NCI-H524 treated with DMSO at 0.1 percent for 48 hours (cell line): ENCODE measurements at places on chromosomes 4 and X.

- DNase-seq, result no peak
Observed at GRCh38 chr4:88106205-88106604, 52.2 kb downstream of the ABCG2 start.

DNA sequence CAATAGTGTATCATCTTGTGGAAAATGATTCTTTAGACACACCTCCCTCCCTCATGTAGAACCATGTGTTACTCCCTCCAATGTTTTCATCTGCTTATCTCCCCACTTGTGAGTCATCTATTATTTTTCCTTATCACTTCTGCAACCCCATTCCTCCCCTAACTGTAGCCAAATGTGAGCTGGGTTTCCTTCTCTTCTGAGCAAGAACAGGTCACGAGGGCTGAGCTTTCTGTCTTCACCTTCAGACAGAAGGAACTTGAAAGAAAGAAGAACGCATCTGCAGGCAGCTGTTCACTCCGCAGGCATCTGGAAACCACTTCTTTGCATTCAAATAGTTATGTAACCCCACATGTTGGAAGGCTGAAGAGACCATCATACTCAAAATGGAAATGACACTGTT lies 1.8 kb downstream of the PPP1R2C start:
- no peak for DNase-seq

GRCh38 chr4:80295826-80296225 lies 29.4 kb downstream of the FGF5 start:
- no peak for DNase-seq

- no peak for DNase-seq
Observed at GRCh38 chr4:174746710-174747109, 82.3 kb downstream of the GLRA3 start.

- no peak for DNase-seq
Observed at GRCh38 chr4:16897991-16898827, at the start of gene LDB2. LDB2 (minus strand) TSS chr4:16898645.

DNA sequence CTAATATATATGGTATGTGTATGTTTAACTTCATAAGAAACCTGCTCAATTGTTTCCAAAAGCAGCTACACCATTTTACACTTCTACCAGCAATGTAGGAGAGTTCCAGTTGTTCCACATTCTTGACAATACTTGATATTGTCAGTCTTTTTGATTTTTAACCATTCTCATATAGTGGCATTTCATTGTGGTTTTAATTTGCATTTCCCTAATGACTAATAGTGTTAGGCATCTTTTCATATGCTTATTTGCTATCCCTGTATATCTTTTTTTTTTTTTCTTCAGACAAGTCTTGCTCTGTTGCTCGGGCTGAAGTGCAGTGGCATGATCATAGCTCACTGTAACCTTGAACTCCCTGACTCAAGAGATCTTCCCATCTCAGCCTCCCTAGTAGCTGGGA lies 58.2 kb upstream of the TRIM2 start:
- DNase-seq, result no peak

- DNase-seq, result no peak
Observed at GRCh38 chr4:47406408-47406807, 57.1 kb downstream of the COMMD8 start.

- DNase-seq, result no peak
Observed at GRCh38 chr4:159150821-159151390, 48.0 kb downstream of the RAPGEF2 start.

DNA sequence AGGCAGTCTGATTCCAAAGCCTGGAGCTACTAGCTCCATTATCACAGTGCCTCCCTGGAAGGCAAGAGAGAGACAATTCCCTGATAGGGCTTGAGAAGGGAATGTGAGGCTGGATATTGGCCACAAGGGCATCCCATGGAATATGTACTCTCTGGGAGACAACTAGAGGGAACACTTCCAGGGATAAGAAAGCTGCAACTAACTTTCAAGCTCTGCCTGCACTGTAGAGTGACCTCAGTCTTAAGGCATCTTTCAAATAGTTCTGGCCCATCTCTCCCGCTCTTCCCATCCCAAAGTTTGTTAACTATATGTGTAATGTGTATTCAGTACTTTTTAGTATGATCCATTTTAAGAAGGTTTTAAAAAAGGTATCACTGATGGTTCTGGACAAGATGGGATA lies 13.1 kb upstream of the RNF212 start:
- DNase-seq, result no peak

DNA sequence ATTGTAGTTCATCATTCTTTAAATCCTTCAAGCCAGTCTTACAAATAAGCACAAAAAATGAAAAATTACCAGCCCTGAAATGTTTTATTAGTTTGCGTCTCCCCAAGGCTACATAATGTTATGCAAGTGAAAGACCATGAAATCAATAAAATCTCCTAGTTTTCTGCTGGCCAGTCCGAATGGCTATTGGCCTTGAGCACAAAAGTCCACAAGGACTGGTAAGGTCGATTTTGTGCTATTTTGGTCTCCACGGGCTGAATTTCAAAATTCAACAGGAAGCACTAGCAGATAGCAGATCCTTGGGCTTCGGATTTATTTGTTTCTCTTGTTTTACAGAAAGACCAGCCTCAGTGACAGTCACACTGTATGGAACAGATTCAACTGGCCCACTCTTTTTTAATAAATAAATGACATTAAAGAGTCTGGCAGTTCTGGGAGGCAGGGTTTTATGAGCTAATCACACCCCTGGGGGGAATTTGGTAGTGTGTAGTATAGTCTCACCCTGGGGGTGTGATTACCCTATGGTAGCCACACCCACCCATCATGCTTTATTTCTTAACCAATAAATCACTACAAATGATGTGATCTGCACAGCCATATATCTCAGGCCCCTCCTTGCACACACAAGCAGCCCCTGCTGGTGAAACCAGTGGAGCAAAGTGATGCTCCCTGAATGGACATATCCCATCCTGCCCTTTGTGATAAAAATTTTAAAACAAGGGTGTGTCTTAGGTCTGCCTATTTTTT lies 51.1 kb upstream of the TMEM33 start:
- no peak for DNase-seq

- no peak for DNase-seq
Observed at GRCh38 chr4:37742149-37742548, 56.0 kb upstream of the RELL1 start.

DNA sequence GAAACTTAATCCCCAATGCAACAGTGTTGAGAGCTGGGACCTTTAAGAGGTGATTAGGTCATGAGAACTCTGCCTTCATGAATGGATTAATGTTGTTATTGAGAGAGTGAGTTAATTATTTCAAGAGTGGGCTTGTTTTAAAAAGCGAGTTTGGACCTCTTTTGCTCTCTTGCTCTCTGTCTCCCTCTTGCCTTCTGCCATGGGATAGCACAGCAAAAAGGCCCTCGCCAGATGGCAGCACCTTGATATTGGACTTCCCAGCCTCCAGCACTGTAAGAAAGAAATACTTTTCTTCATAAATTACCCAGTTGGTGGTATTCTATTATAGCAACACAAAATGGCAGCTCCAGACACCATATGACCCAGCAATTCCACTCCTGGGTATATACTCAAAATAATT lies 7.0 kb upstream of the ATP6AP2 start:
- DNase-seq, result peak; percentile 77

GRCh38 chr4:73902817-73903547 lies 33.8 kb downstream of the CXCL1 start:
- no peak for DNase-seq

- DNase-seq, result no peak
Observed at GRCh38 chr4:82797040-82797404, 1.6 kb downstream of the SCD5 start.

DNA sequence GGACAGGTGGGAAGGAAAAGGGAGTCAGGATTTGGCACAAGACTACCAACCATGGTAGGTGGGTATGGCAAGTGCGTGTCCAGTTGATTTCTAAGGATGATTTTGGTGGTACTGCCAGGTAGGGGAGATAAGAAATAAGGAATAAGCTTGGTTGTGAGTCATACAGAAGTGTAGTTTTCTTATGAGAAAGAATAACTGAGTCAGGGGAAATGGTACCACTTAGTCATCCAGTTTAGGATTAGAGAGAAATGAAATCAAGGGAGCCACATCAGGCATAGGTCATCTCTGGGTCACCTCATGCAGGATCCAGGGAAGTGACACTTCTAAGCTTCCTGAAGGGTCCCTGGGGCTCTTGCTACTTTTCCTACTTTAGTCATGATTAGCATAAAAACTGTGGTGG lies 107.1 kb upstream of the C1GALT1C1 start:
- no peak for DNase-seq

- DNase-seq, result no peak
Observed at GRCh38 chr4:182655340-182655739, 261.8 kb downstream of the DCTD start.

DNA sequence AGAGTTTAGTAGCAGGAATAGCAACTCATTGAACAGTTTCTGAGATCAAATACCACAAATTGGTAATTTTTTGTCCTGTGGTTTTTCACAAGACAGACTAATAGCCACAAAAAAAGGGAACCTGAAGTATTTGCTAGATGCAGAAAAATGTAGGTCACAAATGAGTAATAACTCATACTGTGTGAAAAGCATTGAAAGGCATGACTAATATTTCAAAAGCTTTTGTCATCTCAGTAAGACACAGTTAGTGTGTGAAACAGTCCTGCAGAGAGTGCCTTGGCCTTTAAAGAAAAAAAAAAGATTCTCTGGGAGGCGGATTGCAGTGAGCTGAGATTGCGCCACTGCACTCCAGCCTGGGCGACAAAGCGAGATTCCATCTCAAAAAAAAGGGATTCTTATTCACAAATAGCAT lies 31.4 kb upstream of the SLC25A31 start:
- DNase-seq, result no peak

DNA sequence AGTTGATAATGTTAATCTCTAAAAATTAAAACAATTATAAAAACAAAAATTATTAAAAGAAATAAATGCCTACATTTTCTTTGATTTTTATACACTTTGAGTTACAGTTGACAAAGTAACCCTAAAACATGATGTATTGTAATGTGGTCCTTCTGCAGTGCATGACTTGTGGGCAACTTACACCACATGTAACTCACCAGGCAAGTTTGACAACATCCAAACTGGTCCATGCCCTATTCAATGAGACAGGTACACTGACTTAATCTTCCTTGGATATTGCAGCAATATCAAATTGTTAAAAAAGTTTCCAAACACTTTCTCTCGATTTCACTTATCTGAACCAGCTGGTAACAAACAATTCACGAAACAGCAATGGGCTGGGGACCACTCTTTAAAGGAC lies 81.5 kb downstream of the FTHL17 start:
- no peak for DNase-seq

GRCh38 chrX:20130357-20130756 lies 11.3 kb downstream of the EIF1AX start:
- no peak for DNase-seq

DNA sequence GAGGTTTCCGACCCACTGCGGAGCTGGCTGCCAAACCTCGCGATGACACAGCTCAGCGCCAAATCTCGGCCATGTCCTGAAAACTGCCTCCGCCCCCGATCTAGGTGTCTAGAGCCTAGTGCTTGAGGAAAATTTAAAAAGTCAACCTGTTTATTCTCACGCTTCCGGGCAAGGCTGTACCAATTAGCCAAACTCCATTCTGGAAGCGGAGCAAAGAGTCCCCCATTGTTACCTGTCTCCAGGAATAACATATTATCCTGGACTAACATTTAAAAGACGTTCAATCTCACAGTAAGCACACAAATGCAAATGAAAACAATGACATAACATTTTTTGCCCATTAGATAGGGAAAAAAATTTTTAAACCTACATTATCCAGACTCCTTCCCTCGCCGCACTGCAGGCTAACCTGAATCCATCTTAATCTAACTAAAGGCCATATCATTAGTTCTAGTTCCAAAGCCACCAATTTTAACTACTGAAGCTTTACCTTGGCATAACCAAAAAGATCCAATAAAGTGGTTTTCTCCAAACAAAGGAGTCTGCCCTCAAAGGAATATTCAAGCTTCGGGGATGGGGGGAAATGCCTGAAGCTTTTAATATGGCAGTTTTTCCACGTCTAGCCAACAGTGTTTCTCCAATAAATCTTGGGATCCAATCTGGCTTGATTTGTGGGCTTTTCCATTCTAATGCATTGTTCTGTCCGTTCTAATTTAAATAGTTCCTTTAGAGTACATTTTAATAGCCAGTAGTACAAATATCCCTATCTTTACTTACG lies 1.9 kb downstream of the HUWE1 start:
- no peak for DNase-seq

DNA sequence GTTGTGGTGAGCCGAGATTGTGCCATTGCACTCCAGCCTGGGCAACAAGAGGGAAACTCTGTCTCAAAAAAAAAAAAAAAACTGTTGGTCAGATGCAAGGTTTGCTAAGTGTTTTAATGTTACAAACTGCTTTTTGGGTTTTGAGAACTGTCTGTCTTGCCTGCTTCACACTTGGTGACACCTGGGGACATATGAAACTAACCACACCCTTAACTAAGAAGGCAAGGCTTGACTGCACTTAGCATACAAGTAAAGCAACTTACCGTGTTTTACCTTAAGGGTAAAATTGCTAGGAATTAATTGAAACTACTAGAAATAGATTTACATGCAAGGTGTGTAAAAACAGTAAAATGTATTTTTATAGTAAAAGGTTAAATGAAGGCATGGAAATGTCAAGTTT lies 180.4 kb downstream of the OR13H1 start:
- no peak for DNase-seq

DNA sequence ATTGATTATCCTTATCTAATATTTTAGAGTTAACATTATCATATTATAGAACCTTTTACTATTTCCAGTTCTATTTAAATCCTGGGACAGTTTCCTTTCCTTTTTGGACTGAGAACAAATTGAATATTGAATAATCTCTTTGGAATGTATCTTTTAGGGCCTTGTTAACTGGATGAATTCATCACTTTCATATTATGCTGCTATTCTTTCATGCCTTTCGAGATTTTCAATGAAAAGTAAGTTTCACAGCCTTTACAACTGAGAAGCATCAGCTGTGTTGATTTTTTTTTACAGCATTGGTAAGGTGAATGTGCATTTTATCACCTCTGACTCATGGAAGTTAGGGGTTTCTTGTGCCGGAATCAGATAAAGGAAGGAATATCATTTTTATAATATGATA lies 39.6 kb downstream of the PDLIM5 start:
- no peak for DNase-seq

- DNase-seq, result no peak
Observed at GRCh38 chr4:140571620-140572019, 2.9 kb upstream of the UCP1 start.

- no peak for DNase-seq
Observed at GRCh38 chrX:84475596-84475995, 26.7 kb downstream of the HDX start.

GRCh38 chr4:177191991-177192390 lies 117.7 kb upstream of the NEIL3 start:
- no peak for DNase-seq

DNA sequence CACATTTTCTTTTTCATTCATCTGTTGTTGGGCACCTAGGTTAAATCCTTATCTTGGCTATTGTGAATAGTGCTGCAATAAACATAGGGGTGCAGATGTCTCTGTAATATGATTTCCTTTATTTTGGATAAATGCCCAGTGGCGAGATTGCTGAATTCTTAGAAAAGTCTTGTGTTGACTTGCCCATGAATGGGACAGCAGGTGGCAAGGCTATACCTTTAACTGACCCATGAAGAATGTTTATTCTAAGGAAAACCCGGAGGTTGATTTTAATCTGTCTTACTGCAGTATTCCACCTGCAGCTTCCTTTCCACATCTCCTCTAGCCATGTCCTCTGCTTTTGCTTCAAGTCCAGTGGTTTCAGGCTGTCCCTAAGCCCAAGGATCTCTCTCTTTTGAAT lies 220.6 kb downstream of the SNCA start:
- DNase-seq, result peak; percentile 6

- DNase-seq, result no peak
Observed at GRCh38 chr4:140740422-140740821, 15.8 kb downstream of the TBC1D9 start.
